Large intestine (tissue), 12 donors: ENCODE measurements at places on chromosomes 6 and 20. TPM values are rescaled to one million over a fixed set of nuclear protein-coding genes. Genes with fewer than 3 reads are reported as not detected.

- H3K4me1 ChIP-seq = peaks cover 8% of the 10 kb centered on the region
- no peaks in the 10 kb centered on the region for H3K36me3 ChIP-seq
- no peak for DNase-seq
- no peak overlapping the region for H3K27ac ChIP-seq
- H3K4me3 ChIP-seq = no peak overlapping the region
Observed at GRCh38 chr6:135904666-135905065, 53.2 kb downstream of the PDE7B start.

- no peak overlapping the region for H3K27ac ChIP-seq
- DNase-seq = no peak
- H3K36me3 ChIP-seq = peaks cover 6% of the 10 kb centered on the region
- H3K27me3 ChIP-seq = no peaks in the 10 kb centered on the region
- H3K4me1 ChIP-seq = peaks cover 45% of the 10 kb centered on the region
Observed at GRCh38 chr20:25059866-25060465, 2.0 kb upstream of the ACSS1 start.

DNA sequence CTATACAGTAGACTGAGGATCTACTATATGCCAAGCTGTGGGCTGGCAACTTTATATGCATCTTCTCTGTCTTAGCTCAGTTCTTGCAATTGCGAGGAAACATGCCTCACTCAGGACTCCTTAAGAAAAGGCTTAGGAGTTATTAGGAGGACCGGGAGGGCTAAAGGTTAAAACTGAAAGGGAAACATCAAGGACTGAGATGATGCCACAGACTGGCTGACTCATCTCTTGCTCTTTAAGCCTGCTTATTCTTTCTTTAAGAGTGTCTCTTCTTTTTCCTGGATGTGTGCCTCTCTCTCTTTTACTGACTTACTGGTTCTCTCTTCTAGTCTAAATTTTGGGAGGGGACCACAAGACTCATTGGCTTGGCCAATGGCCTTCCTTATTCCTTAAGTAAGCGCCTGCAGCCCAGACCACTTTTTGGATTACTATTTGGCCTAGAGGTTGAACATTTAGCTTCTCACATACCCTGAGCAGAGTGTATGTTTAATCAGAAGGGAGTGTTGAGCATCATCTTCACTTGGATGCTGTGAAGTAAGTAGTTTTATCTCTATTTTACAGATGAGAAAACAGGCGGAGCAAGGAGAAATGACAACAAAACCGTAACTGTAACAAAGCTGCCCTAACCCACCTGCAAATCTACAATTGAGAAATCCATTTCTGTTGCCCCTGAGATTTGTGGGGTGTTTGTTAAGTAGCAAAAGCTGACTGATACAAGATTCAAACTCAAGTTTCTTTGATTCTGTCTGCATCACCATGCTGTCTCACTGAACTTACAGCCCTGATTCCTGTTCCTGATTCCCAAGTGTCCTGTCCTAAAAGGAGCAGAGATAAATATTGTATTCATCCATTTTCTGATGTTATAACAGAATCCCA is 7.2 kb upstream of the SDC4 start:
- no peak overlapping the region for H3K4me3 ChIP-seq
- no peaks in the 10 kb centered on the region for H3K36me3 ChIP-seq
- peaks cover 10% of the 10 kb centered on the region for H3K4me1 ChIP-seq
- H3K27ac ChIP-seq = no peak overlapping the region

- no peak overlapping the region for H3K27ac ChIP-seq
- peaks cover 29% of the 10 kb centered on the region for H3K36me3 ChIP-seq
- H3K4me1 ChIP-seq = no peaks in the 10 kb centered on the region
Observed at GRCh38 chr6:82176616-82177015, 70.9 kb downstream of the IBTK start.

DNA sequence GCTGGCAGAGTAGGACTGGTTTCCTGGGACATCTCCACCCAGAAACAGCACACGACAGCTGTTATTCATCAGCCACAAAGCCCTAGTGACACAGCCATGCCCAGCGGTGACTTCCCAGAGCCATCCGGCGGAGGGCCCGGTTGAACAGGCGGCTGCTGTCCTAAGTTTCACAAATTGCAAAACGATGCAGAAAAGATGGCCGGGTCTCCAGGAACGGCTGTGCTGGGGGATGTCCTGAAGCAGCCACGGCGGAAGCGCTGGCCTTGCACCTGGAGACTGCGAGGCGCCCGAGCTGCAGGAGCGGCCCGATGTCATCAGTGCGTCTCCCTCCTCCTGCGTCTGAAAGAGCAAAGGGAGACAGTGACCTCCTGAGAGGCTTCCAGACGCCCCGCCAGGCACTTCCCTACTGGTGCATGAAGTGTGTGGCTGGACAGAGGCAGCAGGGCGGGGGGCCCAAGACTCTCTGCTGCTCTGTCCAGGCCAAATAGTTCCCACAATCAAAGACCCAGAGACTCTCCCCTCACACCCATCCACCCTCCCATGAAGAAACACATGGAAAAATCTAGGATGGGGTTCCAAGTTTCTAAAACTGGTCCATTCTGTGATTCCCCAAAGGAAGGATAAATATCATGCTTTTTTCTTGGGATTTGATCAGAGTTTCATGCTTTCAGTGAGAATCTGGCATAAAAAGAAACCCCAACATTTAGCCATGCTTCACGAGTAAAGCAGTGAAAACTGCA is 44.0 kb downstream of the SSR1 start:
- no peak overlapping the region for H3K27ac ChIP-seq
- H3K36me3 ChIP-seq = no peaks in the 10 kb centered on the region
- H3K4me1 ChIP-seq = peaks cover 8% of the 10 kb centered on the region
- no peaks in the 10 kb centered on the region for H3K27me3 ChIP-seq
- DNase-seq = no peak

- H3K36me3 ChIP-seq = no peaks in the 10 kb centered on the region
- no peaks in the 10 kb centered on the region for H3K4me1 ChIP-seq
- no peak overlapping the region for H3K27ac ChIP-seq
- DNase-seq = no peak
- no peak overlapping the region for H3K4me3 ChIP-seq
Observed at GRCh38 chr6:64786736-64787135, 920.3 kb downstream of the EYS start.

- H3K27ac ChIP-seq = peak overlapping the region; percentile 57
- H3K4me1 ChIP-seq = peaks cover 3% of the 10 kb centered on the region
- H3K27me3 ChIP-seq = peaks cover 5% of the 10 kb centered on the region
- no peak overlapping the region for H3K4me3 ChIP-seq
Observed at GRCh38 chr20:58173930-58174707, 54.3 kb downstream of the ANKRD60 start.

- no peak for DNase-seq
- H3K27ac ChIP-seq = no peak overlapping the region
- no peaks in the 10 kb centered on the region for H3K36me3 ChIP-seq
- H3K4me3 ChIP-seq = no peak overlapping the region
- no peaks in the 10 kb centered on the region for H3K4me1 ChIP-seq
- no peaks in the 10 kb centered on the region for H3K27me3 ChIP-seq
Observed at GRCh38 chr6:68689910-68690309, 54.8 kb downstream of the ADGRB3 start.

DNA sequence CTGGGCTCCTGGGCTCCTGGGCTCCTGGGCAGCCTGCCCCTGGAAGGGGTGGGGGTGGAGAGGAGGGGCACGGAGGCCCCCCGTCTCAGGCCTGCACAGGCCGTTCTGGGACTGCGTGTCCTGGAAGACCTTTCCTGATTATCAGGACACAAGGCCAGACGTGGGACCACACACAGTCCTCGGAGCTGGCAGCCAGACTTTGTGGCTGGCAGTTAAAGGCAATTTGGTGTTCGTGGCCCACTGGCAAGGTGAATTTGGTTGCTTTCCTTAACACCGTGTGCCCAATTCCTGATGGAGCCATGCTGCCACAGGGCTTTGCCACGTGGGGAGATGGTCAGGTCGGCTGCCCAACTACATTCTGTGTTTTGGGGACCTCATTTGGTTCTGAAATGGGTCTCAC is 113.5 kb downstream of the SMOC2 start:
- H3K4me3 ChIP-seq = no peak overlapping the region
- no peaks in the 10 kb centered on the region for H3K27me3 ChIP-seq
- no peaks in the 10 kb centered on the region for H3K36me3 ChIP-seq
- H3K4me1 ChIP-seq = no peaks in the 10 kb centered on the region

GRCh38 chr6:20539387-20539786 is 5.1 kb downstream of the CDKAL1 start:
- H3K4me3 ChIP-seq = no peak overlapping the region
- H3K27me3 ChIP-seq = no peaks in the 10 kb centered on the region
- peaks cover 8% of the 10 kb centered on the region for H3K36me3 ChIP-seq
- DNase-seq = no peak

GRCh38 chr20:25738198-25738597 is 41.5 kb upstream of the ZNF337 start:
- H3K27me3 ChIP-seq = no peaks in the 10 kb centered on the region
- H3K27ac ChIP-seq = no peak overlapping the region
- no peaks in the 10 kb centered on the region for H3K36me3 ChIP-seq
- DNase-seq = no peak
- no peak overlapping the region for H3K4me3 ChIP-seq

- H3K4me1 ChIP-seq = peaks cover 8% of the 10 kb centered on the region
- peaks cover 16% of the 10 kb centered on the region for H3K36me3 ChIP-seq
- peak overlapping the region; percentile 53 for H3K27ac ChIP-seq
- H3K27me3 ChIP-seq = no peaks in the 10 kb centered on the region
- H3K4me3 ChIP-seq = no peak overlapping the region
- DNase-seq = no peak
Observed at GRCh38 chr6:12024216-12024615, 12.1 kb downstream of the HIVEP1 start.

GRCh38 chr20:53162251-53162835 is 190.2 kb downstream of the TSHZ2 start:
- H3K27ac ChIP-seq = no peak overlapping the region
- DNase-seq = peak; percentile 37
- H3K36me3 ChIP-seq = no peaks in the 10 kb centered on the region
- H3K4me3 ChIP-seq = no peak overlapping the region
- no peaks in the 10 kb centered on the region for H3K4me1 ChIP-seq

- no peaks in the 10 kb centered on the region for H3K4me1 ChIP-seq
- H3K4me3 ChIP-seq = no peak overlapping the region
- no peaks in the 10 kb centered on the region for H3K27me3 ChIP-seq
- H3K36me3 ChIP-seq = no peaks in the 10 kb centered on the region
- no peak overlapping the region for H3K27ac ChIP-seq
Observed at GRCh38 chr6:46745973-46746372, 760 bp upstream of the ANKRD66 start.

GRCh38 chr6:70336996-70337742 is 34.3 kb upstream of the COL9A1 start:
- H3K4me3 ChIP-seq = no peak overlapping the region
- no peaks in the 10 kb centered on the region for H3K27me3 ChIP-seq
- H3K27ac ChIP-seq = peak overlapping the region; percentile 78
- H3K4me1 ChIP-seq = peaks cover 5% of the 10 kb centered on the region
- peak; percentile 84 for DNase-seq

DNA sequence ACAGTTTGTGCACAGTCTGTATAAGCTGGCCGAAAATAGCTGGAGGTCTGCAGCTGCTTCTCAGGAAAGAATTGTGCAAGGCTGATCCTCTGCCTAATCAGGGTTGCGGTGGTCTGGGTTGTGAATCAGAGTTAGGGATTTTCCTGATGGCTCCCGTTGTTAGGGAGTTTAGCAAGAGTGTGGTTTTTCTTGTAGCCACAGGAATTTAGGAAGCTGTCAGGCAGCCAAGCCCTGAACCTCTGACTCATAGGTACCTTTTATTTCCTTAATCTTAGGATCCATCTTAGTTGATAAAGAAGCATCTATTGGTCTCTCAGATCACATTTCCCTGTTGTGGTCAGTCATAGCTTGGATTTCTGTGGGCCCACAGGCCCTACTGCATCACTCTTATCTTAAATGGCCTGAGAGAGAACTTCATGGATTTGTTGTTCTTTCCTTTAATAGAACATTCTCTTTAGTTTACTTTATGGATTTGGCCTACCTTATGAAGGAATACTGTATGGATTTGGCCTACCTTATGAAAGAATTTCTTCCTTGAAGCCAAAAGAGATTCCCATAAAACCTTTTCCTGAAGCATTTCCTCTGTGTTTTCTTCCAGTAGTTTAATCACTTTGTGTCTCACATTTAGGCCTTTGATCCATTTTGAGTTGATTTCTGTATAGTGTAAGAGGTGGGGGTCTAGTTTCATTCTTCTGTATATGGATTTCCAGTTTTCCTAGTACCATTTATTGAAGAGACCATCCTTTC is 10.3 kb downstream of the KIF25 start:
- no peaks in the 10 kb centered on the region for H3K4me1 ChIP-seq
- no peaks in the 10 kb centered on the region for H3K27me3 ChIP-seq
- no peak for DNase-seq

GRCh38 chr20:13098720-13099355 is 90.1 kb downstream of the SPTLC3 start:
- peak overlapping the region; percentile 37 for H3K27ac ChIP-seq
- H3K27me3 ChIP-seq = no peaks in the 10 kb centered on the region
- peaks cover 44% of the 10 kb centered on the region for H3K4me1 ChIP-seq
- no peak overlapping the region for H3K4me3 ChIP-seq
- DNase-seq = no peak
- peaks cover 12% of the 10 kb centered on the region for H3K36me3 ChIP-seq

GRCh38 chr6:137925141-137925698 is 58.2 kb downstream of the TNFAIP3 start:
- no peak overlapping the region for H3K27ac ChIP-seq
- no peak overlapping the region for H3K4me3 ChIP-seq
- H3K36me3 ChIP-seq = no peaks in the 10 kb centered on the region
- H3K27me3 ChIP-seq = no peaks in the 10 kb centered on the region
- DNase-seq = no peak

GRCh38 chr6:32190054-32190851 is at the start of gene PBX2:
Gene PBX2, minus strand, starts transcription at chr6:32190202. Its CDS starts 287 bp downstream, at chr6:32189915.
- H3K27ac ChIP-seq = peak within 1 kb of the TSS; percentile 99
- peak within 1 kb of the TSS; percentile 88 for H3K4me3 ChIP-seq
- peaks cover 37% of the 10 kb centered on the region for H3K4me1 ChIP-seq
- H3K27me3 ChIP-seq = no peaks in the 10 kb centered on the region
- peak; percentile 94 for DNase-seq
- peaks cover 25% of the 10 kb centered on the region for H3K36me3 ChIP-seq

GRCh38 chr6:84811351-84811750 is 47.0 kb upstream of the TBX18 start:
- H3K27me3 ChIP-seq = no peaks in the 10 kb centered on the region
- DNase-seq = no peak
- no peaks in the 10 kb centered on the region for H3K36me3 ChIP-seq
- no peak overlapping the region for H3K4me3 ChIP-seq
- no peak overlapping the region for H3K27ac ChIP-seq

DNA sequence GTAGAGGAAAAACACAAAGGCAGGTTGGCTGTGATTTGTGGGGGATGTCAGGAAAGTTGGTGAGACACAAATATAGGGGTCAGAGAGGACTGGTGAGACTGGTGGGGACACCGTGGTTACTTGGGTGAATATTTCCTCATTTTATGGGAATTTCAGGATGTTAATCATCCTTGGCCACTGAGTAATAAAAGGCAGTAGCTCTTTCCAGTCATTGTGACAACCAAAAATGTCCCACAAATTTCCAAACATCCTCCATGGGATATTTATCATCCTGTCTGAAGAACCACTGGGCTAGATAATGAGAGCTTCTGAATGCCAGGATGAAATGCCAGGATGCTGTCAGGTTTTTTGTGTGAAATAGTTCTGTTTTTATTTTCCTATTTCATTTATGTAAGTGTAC is 374.1 kb downstream of the CD109 start:
- H3K27ac ChIP-seq = no peak overlapping the region
- H3K4me3 ChIP-seq = no peak overlapping the region
- H3K4me1 ChIP-seq = no peaks in the 10 kb centered on the region
- H3K36me3 ChIP-seq = no peaks in the 10 kb centered on the region
- DNase-seq = no peak

- H3K27ac ChIP-seq = peak overlapping the region; percentile 36
- H3K4me1 ChIP-seq = peaks cover 11% of the 10 kb centered on the region
- H3K4me3 ChIP-seq = no peak overlapping the region
- peaks cover 13% of the 10 kb centered on the region for H3K36me3 ChIP-seq
- no peaks in the 10 kb centered on the region for H3K27me3 ChIP-seq
Observed at GRCh38 chr20:46400828-46401477, 5.5 kb downstream of the ELMO2 start.

The PSORS1C2 gene
- polyA plus RNA-seq = 0.04 TPM

The SIRPB1 gene
- polyA plus RNA-seq = 1.6 TPM

The ECHDC1 gene
- 67.3 TPM for polyA plus RNA-seq

The ABHD16B gene
- polyA plus RNA-seq = not detected

The FGD2 gene
- 15.5 TPM for polyA plus RNA-seq

The AIF1 gene
- polyA plus RNA-seq = 57.1 TPM
